ENCODE measurements at places on chromosomes 2 and 18.

DNA sequence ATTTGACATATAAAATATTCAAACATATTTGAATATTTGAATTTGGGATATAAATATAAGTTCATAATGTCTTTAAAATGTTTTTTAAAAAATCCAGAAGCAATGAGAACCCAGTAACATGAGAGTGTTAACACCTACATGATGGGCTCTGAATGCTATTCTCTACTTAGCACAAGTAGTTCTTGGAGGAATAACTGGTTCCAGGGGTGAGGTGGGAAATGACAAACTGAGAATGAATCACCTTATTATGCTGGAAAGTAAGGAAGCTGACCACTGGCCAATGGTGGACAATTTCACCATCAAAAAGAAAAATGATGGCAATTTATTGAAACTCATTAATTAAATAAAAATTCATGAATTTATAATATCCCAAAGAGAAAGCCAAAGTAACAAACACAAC, 79.6 kb upstream of the NABP1 start:
- DNase-seq: no peak

GRCh38 chr18:13371689-13372418, 153.3 kb downstream of the LDLRAD4 start:
- no peak for DNase-seq

GRCh38 chr2:140257692-140258300, 1477.6 kb upstream of the NXPH2 start:
- DNase-seq: no peak

- DNase-seq: no peak
These were observed 368.7 kb downstream of the RIT2 start for GRCh38 chr18:42746794-42747193.

- DNase-seq: peak; percentile 33
These were observed 182.2 kb downstream of the FIGN start for GRCh38 chr2:163553601-163554000.

DNA sequence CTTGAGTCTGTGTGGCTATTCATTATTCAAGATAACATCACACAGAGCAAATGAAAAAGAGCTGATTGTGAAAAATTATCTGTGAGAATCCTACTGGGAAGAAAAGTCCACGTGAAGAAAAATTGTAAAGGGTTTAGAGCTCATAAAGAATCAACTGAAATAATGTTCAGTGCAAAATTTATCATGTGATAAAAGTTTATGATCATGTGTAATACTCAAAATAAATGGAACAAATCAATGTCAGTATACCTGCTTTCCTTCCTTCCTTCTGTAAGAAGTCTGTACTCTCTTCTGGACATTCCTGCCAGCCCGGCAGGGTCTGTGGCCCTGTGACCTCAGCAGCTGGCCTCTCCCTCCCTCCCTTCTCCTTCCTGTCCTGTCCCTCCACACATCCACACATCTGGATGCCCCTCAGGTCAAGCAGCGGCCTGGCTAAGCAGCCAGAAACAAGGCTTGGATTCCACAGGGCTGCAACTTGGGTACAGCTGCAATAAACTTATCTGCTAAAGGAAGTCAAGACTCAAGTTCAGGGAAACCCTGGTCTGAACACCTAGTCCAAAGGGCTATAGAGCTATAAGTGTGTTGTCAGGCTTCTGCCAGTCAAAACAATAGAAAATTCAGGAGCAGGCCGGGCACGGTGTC, 172.1 kb downstream of the MREG start:
- no peak for DNase-seq

GRCh38 chr18:36511791-36512352, 214.4 kb downstream of the FHOD3 start:
- DNase-seq: no peak

DNA sequence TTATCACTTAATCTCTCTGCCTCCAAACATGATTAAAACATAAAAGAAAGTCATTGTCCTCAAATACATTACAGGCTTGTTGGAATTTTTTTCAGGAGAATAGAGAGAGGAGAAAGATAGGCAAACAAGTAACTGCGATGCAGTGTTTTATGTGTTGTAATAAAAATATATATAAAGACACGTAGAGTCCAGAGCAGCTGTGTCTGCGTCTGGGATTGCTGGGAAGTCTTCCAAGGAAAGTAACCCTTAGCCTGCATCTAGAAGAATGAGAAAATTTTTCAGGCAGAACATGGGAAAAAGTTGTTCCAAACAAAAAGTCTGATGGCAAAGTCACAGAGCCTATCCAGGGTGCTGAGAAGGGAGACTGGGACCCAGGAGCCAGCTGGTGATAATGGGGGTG, 91.8 kb upstream of the ST6GAL2 start:
- no peak for DNase-seq
